LoVo (cell line): ENCODE measurements at places on chromosomes 5 and 9.

DNA sequence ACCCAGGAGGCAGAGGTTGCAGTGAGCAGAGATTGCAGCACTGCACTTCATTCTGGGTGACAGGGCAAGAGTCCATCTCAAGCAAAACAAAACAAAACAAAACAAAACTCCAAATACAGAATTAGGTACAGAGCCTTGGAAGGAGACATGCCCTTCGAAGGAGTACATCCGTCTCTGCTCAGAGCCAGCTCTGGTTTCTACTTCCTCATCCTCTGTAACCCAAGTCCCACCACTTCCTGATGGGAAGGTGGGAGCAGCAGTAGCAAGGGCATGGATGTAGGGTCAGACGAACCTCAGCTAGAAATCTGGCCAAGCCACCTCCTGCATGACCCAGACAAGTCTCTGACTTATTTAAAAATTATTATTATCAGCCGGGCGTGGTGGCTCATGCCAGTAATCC is 16.5 kb upstream of the STXBP1 start:
- no peak for DNase-seq

- no peak for DNase-seq
Observed at GRCh38 chr5:137001026-137001569, 498.0 kb downstream of the SPOCK1 start.

GRCh38 chr9:135555910-135556309 is 5.6 kb upstream of the PAEP start:
- no peak for DNase-seq

DNA sequence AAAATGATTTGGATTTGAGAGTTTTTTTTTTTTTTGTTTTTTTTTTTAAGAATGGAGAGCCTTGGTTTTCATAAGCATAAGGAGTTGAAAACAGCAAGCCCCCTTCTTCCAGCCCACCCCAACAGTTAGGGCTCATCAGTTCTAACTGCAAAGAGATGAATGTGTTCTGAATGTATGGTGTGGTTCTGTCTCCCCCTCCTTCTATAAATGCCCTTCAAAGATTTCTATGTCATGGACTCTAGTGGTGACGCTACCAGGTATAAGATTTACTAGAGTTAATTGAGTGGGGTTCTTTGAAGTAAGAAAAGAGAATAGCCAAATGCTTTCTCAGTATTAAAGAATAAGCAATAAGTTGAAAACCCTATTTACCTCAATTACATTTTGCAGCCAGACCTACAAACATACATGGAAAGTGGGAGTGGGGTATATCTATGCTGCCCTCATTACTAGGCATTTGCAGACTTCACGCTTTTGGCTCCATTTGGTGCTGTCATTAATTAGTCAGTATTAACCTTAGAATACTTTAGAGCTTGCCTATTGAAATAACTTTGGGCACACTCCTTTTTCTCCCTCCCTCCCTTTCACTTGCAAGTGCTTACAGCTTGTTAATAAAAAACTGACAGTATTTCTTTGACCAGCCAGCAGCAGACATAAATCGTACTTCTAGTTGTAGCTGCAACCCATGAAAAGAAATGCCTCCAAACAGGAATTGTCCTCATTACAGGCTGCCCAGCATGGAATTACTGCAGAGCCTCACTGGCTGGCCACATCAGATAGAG is 667.2 kb upstream of the ZNF608 start:
- no peak for DNase-seq

DNA sequence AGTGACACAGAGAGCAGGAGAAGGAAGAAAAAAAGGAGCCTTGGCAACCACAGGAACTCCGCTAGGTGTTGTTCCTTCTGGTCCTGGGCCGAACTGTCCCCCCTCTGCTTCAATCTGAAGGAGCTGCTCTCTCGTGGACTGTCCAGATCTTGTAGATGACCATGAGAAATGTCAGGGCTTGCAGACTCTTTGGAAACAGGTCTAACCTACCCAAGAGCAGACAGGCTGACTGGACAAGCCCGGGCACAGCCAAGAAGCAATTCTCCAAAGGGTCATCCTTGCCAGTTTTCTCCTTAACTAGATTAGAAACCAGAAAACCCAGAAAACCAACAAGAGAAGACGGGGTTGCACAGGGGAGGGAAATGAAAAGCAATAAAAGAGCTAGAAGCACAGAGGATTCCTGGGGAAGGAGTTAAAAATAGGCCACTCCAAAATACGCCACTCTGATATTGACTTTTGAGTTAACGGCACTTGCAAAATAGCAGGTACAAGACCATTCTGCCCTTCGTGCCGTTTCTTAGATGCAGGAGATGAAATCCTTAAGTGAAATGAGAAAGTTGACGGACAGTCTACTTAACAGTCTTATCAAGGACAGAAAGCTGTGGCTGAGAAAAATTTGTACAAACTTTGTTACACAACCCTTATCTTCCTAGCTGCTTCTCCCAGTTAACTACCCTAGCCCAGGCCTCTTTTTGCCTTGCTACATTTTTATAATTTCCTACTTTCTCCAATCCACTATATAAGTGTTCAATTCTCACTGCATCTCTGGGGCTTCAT is 5.8 kb downstream of the GCNT4 start:
- no peak for DNase-seq

DNA sequence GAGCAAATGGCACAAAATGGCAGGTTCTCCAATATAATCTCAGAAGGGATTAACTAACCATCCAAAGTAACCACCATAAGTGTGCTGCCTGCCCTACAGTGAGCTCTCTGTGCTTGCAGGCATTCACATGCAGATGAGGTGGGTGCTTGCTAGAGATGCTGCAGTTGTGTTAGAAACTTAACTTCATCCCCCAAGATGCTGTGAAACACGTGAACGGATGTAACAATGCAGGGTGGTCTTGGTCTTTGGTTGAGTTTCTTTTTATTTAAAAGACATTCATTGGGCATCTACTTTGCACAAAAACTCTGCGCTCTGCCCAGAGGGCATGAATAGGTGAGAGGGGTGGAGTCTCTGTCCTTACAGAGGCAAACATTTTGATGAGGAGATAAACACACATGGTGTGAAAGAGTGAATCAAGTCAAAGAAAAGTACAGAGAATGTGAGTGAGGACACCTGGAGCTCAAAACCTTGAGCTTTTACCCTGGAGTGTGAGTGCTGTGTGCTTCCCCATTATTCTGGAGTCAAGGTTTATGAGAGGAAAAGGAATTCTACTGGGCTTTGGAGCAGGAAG is 143.9 kb upstream of the DAP start:
- no peak for DNase-seq

GRCh38 chr5:73318308-73318719 is 130.3 kb downstream of the FOXD1 start:
- no peak for DNase-seq

DNA sequence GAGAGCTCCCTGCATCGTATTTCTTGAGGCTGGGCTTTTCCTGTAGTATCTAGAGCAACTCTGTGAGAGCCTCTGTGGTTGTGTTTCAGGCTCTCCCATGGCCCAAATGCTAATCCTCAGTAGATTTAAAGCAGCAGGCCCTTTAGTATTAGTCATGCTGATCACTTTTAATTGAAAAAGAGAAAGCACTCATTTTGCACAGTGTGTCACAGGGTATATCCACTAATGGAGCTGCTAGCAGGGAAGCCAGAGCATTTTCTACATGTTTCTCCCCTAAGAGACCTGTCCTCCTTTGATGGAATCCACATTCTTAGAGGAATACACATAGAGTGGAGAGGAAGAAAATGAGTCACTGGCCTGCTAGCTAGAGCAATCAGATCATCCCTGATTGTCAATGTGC is 348.5 kb downstream of the TMEM232 start:
- no peak for DNase-seq

DNA sequence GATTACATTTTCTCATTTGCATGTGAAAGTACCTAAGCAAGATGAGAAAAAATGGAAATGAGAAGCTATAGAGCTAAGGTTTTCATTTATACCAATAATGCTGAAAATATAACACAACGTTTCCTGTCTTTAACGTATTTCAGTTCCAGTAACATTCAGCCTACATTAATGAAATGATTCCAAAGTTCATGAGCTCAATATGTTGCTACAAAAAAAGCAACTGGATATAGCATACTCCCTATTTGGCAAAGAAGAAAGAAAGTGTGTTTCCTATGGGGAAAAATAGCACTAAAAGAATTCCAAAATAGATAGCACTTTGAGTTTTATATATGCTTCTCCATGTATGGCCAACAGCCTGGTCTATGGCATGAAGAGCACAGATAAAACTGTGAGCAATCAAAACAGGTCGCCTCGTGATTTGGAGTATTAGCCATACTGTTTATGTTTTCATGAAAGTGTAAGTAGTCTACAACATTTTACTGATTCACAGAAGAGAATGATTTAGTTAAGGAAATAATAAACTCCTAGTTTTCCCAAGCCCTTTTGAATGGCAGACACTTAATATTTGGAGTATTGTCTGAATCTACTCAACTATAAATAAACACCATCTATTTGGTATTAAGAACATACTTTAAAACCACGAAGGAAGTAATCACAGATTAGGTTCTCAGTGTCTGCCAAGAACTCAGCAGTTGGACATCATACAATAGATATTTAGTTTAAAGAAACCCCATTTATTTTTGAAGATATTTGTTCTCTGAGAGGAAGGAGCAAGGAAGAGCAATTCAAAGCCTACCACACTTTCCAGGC is 258.7 kb upstream of the RASA1 start:
- DNase-seq: no peak

DNA sequence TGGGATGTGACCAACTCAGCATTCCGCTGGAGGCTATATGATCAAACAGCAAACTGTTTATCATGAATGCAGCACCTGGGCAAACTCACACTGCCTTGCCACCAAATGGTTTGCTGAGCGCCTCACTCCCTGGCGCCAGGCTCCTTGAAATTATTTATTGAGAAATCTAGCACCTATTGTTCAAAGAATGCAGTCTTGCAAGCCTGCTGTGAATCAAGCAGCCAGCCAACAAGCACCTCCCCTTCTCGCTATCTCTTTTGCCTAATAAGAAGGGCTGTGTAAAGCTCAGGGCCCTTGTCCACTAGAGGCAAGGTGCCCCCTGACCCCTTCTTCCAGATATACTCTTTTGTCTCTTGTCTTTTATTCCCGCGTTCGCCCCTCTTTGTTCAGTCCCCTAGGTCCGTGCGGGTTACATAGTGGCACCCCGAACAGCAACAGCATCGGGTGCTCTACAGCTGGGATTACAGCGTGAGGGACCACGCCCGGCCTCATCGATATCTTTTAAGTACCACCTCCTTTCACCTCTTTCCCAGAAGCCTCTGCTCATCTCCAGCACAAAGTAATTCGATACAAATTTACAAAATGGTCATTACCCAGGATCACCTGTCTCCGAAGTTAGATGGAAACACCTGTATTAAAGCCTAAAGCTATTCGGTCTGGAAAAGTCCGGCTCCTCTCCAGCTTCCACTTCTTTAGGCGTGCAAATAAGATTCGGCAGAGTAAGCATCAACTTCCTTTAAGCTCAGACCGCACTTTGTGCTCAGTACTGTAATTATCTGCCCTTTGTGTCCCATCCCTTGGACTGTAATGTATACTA is 896 bp downstream of the RIGI start:
- DNase-seq: peak; percentile 9

GRCh38 chr9:20114974-20115373 is 326.1 kb upstream of the SLC24A2 start:
- no peak for DNase-seq

GRCh38 chr9:8816361-8816760 is 1016.8 kb upstream of the DMAC1 start:
- no peak for DNase-seq

DNA sequence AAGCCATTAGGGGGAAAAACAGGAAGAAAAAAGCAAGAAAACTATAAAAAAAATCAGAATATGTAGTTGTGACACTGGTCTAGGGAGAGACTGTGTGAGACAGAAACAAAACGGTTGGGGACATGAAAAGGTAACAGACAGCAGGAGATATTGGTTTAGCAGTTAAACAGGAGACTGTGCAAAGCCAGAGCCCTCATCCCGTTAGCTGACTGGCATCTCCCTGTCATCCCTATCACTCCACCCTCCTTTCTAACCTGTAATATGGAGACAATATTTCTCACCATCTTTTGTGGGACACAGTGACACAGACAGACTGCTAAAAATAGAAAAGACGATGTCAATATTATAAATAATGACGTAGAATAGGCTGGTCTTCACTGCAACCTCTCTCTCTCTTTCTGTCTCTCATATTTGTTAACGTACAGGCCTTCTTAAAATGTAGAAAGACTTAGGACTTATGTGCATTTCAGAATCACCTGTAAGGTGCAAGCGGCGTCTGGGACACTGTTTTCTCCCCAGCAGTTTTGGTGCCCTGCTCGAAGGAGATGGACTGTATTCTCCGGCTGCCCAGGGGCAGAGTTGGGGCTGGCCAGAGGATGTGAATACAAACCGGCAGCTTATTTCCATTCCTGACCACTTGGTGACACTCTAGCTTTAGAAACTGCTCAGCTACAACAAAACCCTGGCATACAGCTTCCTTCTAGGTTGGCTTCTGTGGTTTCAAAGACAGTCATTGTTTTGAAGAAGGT is 190.6 kb downstream of the MAT2B start:
- DNase-seq: peak; percentile 47

DNA sequence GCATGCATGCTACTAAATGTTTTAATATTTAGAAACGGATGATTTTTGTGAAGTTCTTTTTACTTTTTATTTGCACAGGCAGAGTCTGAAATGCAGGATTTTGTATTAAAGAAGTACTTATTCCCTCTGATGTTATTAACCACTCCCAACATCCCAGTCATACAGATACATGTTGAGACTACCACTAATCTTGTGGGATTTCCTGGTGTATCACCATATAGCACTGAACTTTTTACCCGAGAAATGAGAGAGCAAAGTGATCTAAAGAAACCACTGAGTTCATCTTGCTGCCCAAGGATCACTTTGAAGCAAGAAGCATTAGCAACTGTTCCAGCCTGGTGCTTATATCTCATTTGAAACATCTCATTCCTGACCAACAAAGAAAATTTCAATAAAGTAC is 443.8 kb downstream of the BNC2 start:
- no peak for DNase-seq

DNA sequence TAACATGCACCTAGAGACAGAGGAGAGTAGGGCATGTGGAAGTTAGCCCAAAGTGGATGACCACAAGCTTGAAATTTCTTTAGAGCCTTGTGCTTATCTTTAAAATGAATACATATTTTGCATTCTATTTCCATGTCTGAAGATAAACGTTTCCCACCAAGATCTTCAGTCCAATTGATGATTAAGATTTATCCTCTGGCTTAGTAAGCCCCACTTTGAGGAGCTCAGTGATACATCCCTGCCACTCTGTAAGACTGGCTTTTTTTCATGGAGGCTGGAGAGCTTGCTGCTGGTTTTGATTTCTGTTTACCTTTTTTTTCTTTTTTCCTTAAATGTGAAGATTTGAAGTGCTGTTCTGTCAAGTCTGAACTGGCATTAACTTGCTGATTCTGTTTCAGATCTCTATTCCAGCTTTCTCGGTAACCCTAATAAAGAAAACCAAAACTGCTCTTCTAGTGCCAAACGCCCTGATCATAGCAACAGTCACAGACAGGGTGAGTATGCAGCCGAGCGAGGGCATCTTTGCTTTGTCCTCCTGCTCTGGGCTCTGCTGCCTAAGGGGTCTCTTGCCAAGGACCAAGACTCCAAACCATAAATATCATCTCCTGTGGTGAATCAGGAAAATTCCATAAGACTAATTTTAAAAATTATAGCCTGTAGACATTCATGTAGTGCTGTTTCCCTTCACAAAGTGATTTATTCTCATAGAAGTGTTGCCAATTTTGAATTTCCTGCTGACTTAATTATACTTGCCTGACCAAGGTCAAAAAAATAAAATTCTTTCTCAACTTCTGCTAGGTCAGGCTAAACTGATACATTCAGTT is 54.3 kb downstream of the GRAMD2B start:
- no peak for DNase-seq

GRCh38 chr9:133029994-133030316 is 842 bp upstream of the GTF3C5 start:
- DNase-seq: no peak
